Astrocyte (in vitro differentiated cells and primary cell): ENCODE measurements at places on chromosomes 3 and 15. TPM values are rescaled to one million over a fixed set of nuclear protein-coding genes. Genes with fewer than 3 reads are reported as not detected.

The SSUH2 gene
- total RNA-seq = not detected in 2 replicates

DNA sequence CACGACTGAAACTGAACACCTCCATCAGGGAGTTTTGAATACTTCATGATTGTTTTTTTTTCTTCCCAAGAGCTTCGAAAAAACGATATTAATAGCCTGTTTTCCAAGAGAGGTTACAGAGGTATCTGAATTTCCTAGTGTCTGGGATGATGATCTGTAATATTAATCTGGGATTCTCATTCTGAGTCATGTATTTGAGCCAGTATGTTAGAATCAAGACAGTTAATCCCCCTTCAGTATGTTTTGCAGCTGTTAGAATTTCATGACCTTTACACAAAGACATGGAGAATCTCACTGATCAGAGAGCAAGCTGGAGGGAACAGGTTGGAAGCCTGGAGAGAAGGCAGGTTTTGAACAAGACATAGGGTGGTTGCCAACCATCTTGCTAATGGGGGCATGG, 234.5 kb upstream of the GAP43 start:
- H3K4me1 ChIP-seq = peaks cover 9% of the 10 kb centered on the region
- no peaks in the 10 kb centered on the region for H3K36me3 ChIP-seq
- no peak overlapping the region for H3K4me3 ChIP-seq
- no peaks in the 10 kb centered on the region for H3K27me3 ChIP-seq

GRCh38 chr15:75723847-75724660, 11.4 kb upstream of the CSPG4 start:
- H3K4me3 ChIP-seq = no peak overlapping the region
- no peaks in the 10 kb centered on the region for H3K27me3 ChIP-seq
- H3K4me1 ChIP-seq = peaks cover 16% of the 10 kb centered on the region
- H3K27ac ChIP-seq = peak overlapping the region; percentile 79
- DNase-seq = peak; percentile 87
- no peaks in the 10 kb centered on the region for H3K36me3 ChIP-seq

- H3K36me3 ChIP-seq = no peaks in the 10 kb centered on the region
- DNase-seq = no peak
- H3K4me1 ChIP-seq = no peaks in the 10 kb centered on the region
These were observed 86.9 kb downstream of the NEO1 start for GRCh38 chr15:73139041-73139743.

GRCh38 chr3:45320986-45321385, 67.4 kb upstream of the LARS2 start:
- no peak overlapping the region for H3K27ac ChIP-seq
- H3K4me1 ChIP-seq = no peaks in the 10 kb centered on the region
- H3K4me3 ChIP-seq = no peak overlapping the region

DNA sequence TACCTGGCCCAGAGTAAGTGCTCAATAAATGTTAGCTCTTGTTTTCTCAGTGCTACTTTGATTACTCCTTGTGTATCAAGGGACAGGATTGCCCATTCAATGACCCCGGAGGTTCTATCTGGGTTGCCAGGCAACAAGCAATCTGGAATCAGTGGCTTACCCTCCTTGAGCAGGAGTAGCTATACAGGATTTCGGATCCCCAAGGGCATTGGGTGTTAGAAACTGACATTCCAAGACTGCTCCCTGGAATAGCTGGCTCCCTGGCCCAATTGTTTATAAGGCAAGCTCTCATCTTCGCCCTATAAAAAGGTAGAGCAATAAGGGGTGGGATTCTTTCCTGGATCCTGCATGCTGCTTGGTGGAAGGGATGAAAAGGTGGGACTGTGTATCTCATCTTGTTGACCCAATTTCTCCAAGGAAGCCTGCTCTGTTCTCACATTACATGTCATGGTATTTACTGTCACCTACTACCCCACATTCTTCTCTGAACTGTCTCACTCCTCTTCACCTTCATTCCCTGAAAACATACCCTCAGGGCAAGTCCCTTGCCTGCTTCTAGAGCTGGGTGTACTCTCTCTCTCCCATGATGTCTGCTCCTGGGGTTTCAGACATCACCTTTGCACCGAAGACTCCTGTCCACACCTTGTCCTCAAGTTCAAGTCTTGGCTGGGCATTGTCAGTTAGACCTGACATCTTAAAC, 26.4 kb upstream of the SCN10A start:
- no peak overlapping the region for H3K4me3 ChIP-seq
- no peaks in the 10 kb centered on the region for H3K36me3 ChIP-seq
- no peak for DNase-seq
- no peaks in the 10 kb centered on the region for H3K4me1 ChIP-seq

GRCh38 chr15:64476550-64476949, 16.2 kb downstream of the ZNF609 start:
- DNase-seq = no peak
- no peaks in the 10 kb centered on the region for H3K4me1 ChIP-seq
- no peak overlapping the region for H3K4me3 ChIP-seq
- H3K36me3 ChIP-seq = no peaks in the 10 kb centered on the region
- H3K27ac ChIP-seq = no peak overlapping the region
- no peaks in the 10 kb centered on the region for H3K27me3 ChIP-seq

GRCh38 chr3:46539443-46540005, 26.6 kb downstream of the LRRC2 start:
- peaks cover 13% of the 10 kb centered on the region for H3K4me1 ChIP-seq
- DNase-seq = no peak
- H3K27ac ChIP-seq = no peak overlapping the region
- no peaks in the 10 kb centered on the region for H3K27me3 ChIP-seq
- H3K36me3 ChIP-seq = no peaks in the 10 kb centered on the region
- no peak overlapping the region for H3K4me3 ChIP-seq

- H3K27ac ChIP-seq = no peak overlapping the region
- H3K4me3 ChIP-seq = no peak overlapping the region
- DNase-seq = no peak
- H3K4me1 ChIP-seq = no peaks in the 10 kb centered on the region
- no peaks in the 10 kb centered on the region for H3K36me3 ChIP-seq
- H3K27me3 ChIP-seq = no peaks in the 10 kb centered on the region
These were observed 355.3 kb upstream of the RORA start for GRCh38 chr15:61584410-61584809.

DNA sequence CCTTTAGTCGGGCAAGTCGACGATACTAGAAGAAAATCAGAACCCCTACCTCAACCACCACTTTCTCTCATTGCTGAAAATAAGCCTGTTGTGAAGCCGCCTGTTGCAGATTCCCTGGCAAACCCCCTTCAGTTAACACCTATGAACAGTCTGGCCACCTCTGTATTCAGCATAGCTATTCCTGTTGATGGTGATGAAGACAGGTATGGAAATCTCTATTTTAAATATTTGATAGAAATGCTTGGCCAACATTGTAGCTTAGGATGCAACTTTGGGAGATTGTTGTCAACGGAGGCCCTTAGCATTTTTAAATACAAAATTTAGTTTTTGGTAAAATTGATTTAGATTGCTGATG, 3.0 kb downstream of the TSC22D2 start:
- peaks cover 17% of the 10 kb centered on the region for H3K4me1 ChIP-seq
- H3K27ac ChIP-seq = peak overlapping the region; percentile 98
- H3K27me3 ChIP-seq = no peaks in the 10 kb centered on the region
- DNase-seq = no peak
- H3K4me3 ChIP-seq = peak overlapping the region; percentile 97
- H3K36me3 ChIP-seq = no peaks in the 10 kb centered on the region

The ANKRD34C gene
- total RNA-seq = 0.05 TPM in 1 of 2 replicates, not detected in the other

The PATL2 gene
- total RNA-seq = 0.41 and 1.2 TPM in 2 replicates

GRCh38 chr3:56157693-56158362, 310.4 kb downstream of the ERC2 start:
- no peaks in the 10 kb centered on the region for H3K4me1 ChIP-seq
- H3K4me3 ChIP-seq = no peak overlapping the region
- no peak overlapping the region for H3K27ac ChIP-seq
- H3K36me3 ChIP-seq = no peaks in the 10 kb centered on the region
- no peaks in the 10 kb centered on the region for H3K27me3 ChIP-seq
